Posterior cingulate gyrus (tissue), 11 donors: ENCODE measurements at places on chromosomes 1 and 21.

- no peak for DNase-seq
These were observed 37.3 kb upstream of the SIPA1L2 start for GRCh38 chr1:232667094-232667777.

DNA sequence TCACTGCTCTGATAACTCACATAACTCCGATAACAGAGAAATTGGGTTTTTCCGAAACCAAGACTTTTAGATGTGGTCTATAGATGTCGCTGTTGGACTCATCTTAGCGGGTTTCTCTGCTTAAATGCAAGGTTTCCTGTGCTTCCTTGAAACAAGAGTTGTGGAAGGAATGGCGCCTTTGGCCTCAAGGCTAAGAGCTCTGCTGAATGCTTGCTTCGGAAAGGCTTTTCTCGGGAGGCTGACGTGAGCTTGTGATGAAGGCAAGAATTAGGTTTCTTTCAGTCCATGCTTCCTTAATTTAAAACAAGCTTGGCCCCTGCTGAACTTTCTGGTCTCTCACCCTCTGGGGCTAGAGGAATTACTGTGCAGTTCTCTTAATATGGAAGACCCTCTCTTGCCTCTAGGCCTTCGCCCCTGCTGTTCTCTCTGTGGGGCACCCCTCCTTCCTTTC lies 113.5 kb downstream of the MAP3K21 start:
- DNase-seq: no peak

GRCh38 chr1:245512181-245512888 lies 357.6 kb downstream of the KIF26B start:
- DNase-seq: no peak

- DNase-seq: no peak
These were observed 45.6 kb upstream of the ZBTB18 start for GRCh38 chr1:244005455-244005854.

GRCh38 chr1:74652711-74653139 lies 20.9 kb downstream of the ERICH3 start:
- no peak for DNase-seq

DNA sequence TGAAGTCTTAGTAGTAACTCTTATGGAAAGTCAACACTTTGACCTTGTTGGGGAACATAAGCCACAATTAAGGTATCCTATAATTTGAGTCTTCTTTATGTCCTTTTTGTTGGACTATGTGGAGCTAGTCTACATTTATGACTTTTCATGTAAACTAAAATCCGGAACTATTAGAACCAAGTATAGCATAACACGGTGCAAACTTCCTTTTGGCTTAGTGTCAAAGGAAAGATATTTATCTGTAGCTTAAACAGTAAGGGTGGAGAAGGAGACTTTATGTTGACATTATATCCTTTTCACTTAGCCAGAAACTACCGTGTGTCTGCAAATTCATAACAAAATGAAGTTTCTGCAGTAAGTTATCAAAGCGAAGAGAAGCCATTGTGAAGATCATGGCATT lies 7.3 kb downstream of the UAP1 start:
- no peak for DNase-seq

DNA sequence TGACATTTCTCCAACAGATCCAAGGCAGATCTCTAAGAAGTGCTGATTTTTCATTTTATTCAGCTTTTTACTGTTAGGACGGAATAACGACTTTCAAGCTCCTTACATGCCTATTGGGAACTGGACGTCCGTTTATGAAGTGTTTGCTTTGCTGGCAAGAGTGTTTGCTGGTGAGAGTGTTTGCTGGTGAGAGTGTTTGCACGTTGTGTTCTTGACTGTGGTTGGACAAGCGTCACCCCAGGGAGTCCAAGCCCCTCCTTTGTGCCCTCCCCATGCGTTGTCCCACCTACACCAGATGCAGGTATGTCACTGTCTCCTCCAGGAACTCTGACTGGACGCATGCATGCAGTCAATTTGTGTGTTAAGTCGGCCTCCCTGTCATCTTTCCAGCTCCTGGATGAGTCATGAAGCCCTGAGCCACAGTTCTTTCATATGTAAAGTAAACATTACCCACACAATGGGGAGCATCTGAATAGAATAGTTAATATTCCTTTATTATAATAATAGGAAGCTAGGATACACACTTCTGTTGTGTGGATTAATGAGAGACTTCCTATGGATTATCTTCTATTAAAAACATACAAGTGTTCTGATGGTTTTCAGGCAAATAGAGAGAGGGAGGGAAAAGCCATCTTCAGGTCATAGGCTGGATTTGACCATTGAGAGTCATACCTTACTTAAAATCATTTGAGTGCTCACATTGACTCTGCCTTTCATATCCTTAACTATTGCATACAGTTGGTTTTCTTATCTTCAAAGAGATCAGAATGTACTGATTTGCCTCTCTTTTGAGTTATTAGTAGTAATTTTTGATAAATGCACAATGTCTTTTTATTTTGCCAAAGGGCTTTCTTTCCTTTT lies 119.2 kb downstream of the GALNT2 start:
- DNase-seq: no peak

DNA sequence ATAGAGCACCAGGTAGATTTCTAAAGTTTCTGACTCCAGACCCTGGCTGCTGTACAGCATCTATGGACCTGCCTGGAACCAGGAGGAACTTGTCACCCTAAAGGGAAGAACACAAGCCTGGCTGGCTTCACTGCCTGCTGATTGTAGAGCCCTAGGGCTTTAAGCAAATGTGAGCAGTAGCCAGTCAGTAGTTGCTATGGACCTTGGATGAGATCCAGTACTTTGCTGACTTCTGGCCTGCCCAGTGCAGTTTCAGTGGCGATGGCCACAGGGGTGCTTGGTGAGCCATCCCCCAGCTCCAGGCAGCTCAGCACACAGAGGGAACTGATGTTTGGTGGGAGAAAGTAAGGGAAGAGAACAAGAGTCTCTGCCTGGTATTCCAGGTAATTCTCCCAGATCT lies 68.4 kb downstream of the ATP6V1G3 start:
- no peak for DNase-seq

- DNase-seq: no peak
These were observed 8.4 kb downstream of the TRAPPC10 start for GRCh38 chr21:44020551-44020950.

DNA sequence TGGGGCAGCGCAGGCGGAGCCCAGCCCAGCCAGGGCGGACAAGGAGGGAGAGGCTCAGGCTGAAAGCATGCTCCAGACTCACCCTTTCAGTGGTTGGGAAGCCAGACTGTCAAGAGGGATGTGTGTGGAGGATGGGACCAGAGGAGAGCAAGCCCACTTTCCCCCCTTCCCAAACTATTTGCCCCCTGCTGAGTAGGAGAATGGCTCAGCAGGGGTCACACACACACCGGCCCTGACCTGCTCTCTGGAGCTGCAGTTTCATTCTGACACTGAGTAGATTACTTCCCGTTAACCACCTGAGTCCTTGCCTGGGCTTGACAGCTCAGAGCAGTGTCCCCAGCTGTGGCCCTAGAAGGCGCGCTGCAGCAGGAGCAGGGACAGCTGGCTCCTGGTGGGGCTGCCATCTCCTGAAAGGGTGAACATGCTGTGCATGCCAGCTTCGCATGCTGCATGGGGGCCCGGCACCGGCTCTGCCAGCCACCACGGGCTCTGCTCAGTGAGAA lies 51.6 kb upstream of the CNTN2 start:
- no peak for DNase-seq

DNA sequence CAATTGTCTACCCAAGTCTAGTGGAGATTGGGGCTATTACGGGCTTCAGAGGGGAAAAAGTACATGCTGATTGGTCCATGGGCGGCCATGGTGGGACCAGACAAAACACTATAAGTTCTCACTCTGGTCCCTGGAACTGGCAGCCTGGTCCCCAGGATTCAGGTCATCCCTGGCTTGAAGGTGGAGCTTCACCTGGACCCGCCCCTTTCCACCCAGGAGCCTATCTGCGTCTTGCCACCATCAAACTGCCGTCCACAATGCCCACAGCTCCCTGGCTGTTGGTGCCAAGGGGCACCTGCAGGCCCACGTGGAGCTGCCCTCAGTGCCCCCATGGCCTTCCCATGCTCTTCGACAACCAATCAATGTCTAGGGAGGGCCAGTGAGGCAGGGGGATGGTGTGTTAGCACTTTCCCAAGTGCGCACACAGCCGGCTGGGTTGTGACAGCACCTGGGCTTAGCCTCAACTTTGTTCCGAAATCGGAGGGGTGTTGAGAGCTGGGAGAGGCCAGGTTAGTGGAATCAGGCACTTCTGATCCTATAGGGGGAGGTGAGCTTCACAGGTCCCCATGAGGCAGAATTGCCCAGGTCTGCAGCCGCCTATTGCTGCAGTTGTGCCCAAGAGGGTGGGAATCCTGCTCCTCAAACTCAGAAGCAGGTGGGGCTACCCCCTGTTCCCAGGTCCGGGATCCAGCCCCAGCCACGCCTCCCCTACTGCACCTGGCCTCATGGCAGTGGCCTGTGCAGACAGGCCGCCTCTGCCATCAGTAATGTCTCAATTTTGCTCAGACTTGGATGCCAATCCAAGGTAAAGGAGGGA lies 1369.4 kb upstream of the PRMT6 start:
- no peak for DNase-seq

- no peak for DNase-seq
These were observed 47.6 kb downstream of the B3GALT5 start for GRCh38 chr21:39660191-39660980.

DNA sequence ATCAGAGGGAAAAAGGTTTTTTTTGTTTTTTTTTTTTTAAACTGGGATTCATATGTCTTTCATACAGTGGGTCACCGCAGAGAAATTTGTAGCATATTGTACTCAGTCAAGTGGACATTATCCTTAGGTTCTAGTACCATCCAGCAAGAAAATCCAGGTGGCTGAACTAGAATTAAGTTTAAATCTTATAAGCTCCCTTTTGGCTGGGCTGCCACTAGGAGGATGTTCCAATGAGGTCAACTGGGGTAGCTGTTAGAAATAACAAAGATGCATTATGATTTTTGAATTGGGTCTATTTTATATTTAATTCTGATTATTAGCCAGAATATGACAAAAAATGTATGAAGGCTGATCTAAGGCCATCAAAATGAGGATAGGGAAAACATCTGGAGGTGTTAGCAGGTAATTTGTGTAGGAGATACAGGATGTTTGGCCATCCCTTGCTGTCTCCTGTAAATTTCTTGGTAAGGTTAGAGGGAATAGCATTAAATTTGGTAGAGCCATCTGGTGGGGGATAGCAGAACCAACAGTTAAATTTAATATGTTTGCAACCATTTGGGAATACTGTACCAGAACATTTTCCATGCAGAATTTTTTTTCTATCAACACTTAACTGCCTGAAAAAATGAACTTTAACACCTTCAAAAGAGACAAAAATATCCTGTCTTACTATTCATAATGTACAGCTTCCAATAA lies 568.5 kb upstream of the B3GALT2 start:
- no peak for DNase-seq

DNA sequence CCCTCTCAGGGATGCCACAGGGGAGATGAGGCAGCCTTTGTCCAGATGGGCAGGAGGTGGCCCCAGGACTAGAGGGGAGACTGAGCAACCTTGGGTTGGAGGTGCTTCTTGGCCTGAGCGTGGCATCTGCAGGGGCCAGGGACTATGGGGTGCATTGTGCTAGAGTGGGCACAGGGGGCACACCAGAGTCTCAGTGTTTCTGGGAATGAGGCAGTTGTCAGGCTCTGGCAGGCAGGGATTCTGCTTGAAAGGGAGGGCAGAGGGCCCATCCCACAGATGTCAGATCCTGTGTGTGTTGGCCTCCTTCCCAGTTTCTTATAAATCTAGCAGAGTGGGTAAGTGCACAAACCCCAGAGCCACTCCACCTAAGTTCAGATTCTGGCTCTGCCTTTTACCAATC lies 13.7 kb downstream of the LGR6 start:
- no peak for DNase-seq

- no peak for DNase-seq
These were observed 71.2 kb downstream of the PCNX2 start for GRCh38 chr1:233224311-233224710.

GRCh38 chr1:25573961-25574360 lies 30.6 kb downstream of the LDLRAP1 start:
- no peak for DNase-seq

DNA sequence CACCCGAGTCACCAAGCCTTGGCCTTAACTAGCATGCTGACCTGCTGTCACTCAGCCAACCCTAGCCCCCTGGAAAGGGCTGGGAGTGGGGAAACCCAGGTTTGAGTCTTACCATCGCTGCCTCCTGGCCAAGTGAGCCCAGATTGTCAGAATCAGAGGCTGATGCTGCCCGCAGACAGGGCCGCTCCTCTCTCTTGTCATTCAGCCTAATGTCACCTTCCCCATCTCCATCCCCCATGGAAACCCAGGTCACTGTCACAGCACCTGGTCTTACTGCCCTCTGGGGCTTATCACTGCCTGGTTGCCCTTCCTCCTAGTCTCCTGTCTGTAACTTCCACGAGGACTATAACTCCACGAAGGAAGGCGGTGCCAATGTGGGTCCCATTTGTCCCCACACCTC lies 53.6 kb upstream of the CASZ1 start:
- no peak for DNase-seq

DNA sequence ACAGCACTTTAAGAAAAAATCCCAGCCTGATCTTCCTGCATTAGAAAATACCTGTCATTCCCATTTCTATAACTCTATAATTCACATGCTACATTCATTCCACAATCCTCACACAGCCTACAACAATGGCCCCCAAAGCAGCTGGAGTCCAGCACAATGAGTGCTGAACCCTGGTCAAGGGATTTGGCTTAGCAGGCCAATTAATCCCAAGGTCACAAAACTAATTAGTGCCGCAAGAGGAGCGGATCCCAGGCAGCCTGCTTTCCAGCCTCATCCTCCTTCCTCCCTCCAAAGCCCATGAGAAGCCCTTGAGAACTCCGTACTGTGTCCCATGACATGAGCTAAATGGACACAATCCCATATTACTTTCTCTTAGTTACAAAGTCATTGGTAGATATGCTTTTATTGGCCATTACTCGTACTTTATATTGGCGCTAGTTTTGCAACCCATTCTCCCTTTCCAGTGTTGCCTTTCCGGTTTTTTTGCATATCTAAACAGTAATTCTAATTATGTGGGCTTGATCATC lies 94.8 kb downstream of the DAB1 start:
- DNase-seq: no peak

GRCh38 chr1:211703812-211704537 lies 28.6 kb upstream of the NEK2 start:
- no peak for DNase-seq

GRCh38 chr1:62247391-62248168 lies 52.9 kb downstream of the L1TD1 start:
- DNase-seq: no peak

- DNase-seq: no peak
These were observed 61.1 kb upstream of the GNG4 start for GRCh38 chr1:235710687-235711086.

- DNase-seq: no peak
These were observed 1.9 kb upstream of the SLC27A3 start for GRCh38 chr1:153773096-153773921.

DNA sequence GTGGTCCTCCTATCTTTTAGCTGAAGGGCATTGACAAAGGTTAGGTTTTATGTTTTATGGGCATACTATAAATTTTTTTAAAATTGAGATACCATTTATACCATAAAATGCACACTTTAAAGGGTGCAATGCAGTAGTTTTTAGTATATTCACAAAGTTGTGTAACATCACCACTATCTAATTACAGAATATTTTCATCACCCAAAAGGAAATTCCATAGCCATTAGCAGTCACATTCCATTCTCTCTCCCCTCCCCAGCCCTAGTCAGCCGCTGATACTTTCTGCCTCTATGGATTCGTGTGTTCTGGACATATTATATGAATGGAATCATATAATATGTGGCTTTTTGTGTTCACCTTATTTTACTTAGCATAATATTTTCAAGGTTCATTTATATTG lies 135.8 kb upstream of the B3GALT2 start:
- no peak for DNase-seq
